NCI-H345 (cell line): ENCODE measurements at places on chromosomes 1 and 21.

DNA sequence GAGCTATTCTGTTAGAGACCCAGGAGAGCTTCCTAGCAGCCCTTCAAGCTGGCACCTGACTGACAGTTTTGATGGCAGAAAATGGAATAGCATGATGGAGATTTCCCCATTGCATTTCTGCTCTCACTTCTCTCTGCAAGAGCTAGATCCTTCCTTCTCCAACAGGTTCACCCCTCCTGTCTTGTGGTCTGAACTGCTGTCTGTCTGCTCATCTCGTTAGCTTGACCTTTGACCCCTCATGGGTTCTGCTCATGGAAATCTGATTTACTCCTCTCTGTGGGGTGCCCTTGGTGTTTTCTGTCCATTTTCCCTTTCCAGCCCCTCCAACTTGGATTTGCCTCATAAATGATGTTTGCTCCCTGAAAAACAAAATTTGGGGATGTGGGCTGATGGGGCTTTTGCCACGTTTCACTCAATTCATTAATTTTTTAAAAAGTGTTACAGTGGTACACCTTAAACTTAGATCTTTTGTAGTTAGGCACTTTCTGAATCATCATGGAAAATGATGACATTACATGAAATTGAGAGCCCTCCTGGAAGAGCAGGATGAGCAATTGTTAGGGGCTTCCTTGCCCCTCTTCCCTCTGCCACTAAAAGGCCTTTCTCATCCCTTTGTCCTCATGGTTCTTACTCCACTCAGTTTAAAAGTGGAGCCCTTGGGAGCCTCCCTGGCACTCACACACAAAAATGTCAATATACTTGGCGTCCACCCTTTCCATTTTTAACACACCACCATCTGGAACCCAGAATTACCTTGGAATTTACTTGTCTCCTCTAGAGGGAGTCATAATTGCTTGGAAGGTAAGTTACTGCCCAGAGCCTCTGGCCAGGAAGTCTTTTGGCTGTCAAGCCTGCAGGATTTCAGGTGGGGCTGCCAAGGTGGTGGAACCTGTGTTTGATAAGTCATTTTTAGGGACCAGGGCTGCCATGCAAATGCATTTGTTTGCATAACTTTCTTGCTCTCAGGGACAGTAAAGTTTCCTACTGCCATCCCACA lies 31.9 kb upstream of the IL19 start:
- DNase-seq: no peak

DNA sequence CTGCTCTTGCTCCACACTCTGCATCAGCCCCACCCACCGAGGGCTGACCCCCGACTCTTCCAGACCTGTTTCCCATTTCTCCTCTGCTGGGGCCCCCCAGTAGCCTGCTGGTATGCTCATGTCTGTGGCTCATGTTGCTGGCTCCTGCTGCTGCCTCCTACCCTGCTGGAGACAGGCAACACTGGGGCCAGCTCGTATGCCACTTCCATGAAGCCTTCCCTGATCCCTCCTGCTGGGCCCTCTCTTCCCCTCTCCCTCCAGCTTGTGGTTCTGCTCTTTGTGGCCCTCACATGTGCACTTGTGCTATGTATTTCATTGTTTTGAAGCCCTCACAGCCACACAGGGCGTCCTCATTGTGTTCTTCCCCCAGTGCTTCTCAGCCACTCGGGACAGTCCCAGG lies 40.5 kb downstream of the CNN3 start:
- no peak for DNase-seq

GRCh38 chr1:76725864-76726619 lies 141.2 kb upstream of the ST6GALNAC5 start:
- peak; percentile 19 for DNase-seq

GRCh38 chr1:97668945-97669344 lies 251.9 kb downstream of the DPYD start:
- DNase-seq: no peak

DNA sequence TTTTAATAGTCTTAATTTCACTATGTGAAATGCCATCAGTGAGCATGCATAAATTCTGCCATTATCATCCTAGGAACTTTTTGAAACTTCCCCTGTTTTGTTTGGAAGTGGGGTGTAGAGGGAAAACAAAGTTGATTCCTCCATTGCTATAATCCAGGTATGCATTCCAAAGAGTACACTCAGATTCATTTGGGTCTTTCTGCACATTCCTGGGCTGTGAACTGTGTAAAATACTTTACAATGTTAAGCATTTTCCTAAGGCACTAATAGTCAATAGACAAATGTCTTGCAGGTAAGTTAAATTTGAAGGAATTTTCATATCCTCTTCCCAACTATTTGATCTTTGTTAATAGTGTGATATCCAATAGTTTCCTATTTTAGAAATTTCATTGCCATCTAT lies 36.2 kb downstream of the SGIP1 start:
- no peak for DNase-seq

- DNase-seq: no peak
Observed at GRCh38 chr1:207844371-207844770, 66.6 kb downstream of the CD34 start.

DNA sequence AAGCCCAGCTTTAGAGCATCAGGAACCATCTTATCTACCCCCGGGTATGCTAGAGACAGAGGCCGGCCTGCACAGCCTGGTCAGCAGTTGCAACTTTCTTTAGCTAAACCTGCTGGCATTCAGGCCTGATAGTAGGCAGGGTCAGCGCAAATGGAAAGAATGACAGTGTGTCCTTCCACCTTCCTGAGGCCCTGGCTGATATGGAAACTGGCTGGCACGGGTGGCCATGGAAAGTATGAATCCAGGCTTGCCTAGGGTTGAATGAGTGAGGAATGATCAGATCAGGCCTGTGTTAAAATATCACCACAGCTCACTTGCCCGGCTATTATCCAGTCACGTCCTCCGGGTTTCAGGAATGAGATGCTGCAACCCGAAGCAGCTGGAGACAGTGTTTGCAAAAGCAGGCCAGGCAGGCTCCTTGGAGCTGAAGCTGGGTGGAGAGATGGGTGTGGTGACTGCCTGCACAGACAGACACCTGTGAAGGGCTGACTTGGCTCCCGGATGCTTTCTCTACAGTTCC lies 34.7 kb downstream of the RCAN1 start:
- no peak for DNase-seq

GRCh38 chr21:29133796-29134195 lies 3.4 kb downstream of the MAP3K7CL start:
- DNase-seq: no peak

DNA sequence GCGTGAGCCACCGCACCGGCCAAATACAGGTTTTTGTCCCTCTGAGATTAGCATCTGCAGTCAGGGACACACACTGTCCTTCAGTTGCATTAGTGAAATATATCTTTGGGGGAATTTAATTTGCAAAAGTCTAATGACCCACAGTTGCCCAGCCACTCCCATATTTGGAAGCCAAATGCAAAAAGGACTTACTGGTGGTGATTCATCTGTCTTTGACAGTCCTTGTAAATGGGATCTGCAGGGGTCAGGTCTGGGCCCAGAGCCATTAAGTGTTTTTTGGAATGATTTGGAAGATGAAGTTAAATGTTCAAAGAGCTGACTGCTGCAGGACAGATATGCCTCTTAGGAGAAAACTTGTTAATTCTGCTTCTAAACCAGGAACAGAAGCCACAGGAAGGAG lies 44.6 kb upstream of the DNASE2B start:
- DNase-seq: no peak

DNA sequence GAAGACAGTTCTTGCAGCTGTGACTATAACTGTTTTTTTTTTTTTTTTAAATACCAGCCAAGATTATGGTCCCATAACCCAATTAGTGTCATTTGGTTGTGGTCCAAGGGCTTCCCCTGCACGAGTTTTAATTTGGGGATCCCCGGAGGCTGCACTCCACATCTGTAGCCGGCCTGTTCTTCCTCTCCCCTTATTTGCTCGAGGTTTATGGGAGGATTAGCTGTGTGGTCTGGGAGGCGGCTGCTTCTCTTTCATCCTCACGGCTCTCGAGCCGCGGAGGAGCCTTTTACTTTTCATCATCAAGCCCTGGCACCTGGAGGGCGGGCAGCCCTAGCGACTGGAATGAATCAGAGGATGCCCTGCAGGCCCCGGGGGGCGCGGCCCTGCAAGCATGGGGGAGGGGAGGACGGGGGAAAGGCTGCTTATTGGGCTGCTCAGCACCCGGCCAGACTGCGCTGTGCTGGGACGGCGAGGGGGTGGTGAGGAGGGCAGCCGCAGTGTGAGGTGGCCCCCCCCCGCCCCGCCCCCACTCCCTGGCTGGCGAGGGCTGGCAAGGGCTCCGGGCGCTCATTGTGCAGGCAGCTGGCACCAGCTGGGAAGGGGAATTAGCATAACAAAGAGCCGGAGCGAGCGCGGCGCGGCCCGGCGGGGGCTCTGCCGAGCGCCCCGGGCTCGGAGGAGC lies 18.5 kb downstream of the SERTAD4 start:
- DNase-seq: peak; percentile 93

DNA sequence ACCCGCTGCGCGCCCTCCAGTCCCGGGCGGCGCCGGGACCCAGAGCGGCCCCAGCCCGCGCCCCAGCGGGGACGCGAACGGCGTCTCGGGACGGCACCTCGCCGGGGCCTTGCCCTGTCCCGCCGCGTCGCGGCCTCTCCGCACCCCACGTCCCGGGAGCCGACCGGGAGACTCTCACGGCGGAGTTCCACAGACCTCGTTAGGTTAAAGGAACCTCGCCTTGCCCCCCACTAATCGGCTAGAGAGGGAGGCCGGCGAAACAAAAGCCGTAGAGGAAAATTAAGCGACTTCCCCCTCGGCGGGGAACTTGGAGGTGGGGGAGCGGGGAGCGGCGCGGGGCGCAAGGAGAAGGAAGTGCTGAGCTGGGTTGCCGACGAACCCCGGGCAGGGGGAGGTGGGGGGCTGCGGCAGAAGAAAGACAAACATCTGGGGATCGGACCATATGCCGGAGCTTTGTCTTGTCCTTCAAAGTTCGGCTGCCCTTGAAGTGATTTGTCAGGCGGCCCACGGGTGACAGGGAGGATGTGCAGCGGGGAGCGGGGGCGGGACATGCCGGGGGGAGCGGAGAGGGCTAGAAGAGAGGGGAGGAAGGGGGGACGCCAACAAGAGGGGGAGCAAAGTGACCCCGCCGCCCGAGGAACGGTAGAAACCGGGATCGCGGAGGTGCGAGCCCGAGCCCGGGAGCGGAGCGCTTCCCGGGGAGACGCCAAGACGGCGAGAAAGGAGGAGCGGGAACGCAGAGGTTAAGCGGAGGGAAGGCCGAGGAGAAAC lies 120.0 kb upstream of the RRP15 start:
- peak; percentile 48 for DNase-seq

DNA sequence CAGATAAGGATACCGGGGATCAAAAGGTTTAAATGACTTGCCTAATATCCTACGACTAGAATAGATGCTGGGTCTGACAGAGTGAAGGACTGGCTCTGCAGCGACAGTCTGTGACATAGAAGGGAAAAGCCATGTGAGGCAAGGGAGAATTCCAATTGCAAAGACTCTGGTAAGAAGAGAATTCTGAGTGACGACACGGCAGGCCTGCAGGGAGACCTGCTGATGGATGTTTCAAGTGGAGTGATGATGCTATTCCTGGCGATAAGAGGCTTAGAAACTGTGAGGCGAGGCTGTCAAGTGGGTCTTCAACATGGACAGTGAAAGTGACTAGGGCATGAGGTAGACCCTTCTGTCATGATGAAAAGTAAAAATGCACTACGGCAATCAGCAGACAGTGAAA lies 176.6 kb upstream of the PBX1 start:
- no peak for DNase-seq
